Epithelial cell of prostate (primary cell): ENCODE measurements at places on chromosomes 2 and 18.

GRCh38 chr2:190308031-190308430, 11.6 kb downstream of the HIBCH start:
- DNase-seq: no peak

DNA sequence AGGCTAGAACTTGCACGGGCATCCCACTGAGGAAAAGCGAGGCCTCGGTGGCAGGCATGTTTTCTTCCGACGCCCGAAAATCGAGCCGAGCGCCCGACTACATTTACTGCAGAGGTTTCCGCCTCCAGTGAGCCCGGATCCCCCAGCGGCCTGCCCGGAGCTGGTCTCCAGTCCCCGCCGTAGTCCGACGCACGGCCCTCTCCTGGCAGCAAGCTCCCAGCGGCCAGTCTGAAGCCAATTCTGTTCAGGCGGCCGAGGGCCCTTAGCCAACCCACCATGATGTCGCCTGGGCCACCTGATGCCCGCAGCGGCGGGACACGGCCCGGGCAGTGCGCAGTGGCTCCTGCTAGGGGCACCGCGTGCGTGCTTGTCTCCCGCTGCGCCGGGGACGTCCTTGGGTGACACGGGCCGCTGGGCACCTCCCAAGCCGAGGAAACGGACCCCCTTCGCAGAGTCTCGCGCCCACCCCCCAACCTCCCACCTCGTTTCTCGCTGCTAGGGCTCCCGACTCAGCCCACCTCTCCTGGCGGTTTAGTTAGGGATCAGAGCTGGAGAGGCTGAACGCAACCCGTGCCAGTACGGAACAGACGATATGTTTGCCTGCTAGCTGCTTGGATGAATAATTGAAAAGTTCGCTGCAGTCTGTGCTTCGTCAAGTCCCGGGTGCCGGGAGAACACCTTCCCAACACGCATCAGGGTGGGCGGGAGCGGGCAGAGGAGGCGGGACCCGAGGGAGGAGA, 5.3 kb downstream of the ONECUT2 start:
- DNase-seq: no peak

DNA sequence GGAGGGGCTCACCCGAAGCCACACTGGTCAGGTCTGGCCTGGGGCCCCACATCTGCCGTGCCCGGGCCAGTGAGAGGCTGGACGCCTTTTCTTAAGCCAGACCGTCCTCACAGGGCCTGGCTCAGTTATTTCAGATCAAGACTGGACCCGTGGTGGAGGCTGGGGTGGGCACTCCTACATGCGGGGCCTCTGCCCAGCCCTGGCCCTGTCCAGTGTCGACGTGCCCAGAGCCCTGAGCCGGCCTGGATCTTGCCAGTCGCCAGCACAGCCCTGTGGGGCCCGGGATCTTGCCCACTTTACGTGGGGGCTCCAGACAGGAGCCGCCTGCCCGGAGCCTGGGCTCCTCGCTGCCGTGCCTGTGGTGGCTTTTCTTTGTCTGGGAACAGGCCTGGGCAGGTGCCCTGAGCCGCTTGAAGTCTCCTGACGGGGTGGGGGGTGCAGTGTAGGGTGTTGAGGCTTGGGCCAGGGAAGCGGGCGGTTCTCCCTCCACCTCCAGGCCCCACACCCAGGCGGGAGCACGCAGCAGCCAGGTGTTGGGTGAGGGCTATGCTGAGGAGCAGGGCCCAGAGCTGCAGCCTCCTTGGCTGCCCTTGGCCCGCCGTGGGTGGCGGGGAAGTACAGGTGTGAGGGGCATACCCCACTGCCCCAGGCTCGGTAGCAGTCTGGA, 6.0 kb downstream of the GPC1 start:
- DNase-seq: no peak

DNA sequence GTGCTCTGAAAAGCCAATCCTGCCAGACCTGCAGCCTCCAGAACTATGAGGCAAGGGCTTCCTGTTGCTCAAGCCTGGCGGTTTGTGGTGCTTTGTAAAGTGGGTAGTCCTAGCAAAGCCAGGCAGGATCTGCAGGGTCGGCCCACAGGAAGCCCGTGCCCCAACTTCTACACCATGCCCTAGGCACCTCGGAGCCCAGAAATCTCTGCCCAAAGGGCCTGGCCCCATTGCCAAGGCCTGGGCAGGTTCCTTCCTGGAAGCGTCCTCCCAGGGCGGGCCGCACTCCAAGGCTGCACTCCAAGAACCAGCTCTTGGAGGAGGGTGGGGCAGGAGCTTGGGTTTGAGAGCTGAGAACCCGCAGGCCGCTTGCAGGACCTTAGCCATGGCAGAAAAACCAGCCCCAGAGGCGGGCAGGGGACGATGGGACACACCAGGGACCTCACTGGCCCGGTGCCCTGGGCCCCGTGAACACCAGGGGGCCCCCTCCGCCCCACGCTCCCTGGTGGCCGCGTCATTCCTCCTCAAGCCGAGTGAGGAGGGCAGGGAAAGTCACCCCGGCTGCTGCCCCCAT, 37.2 kb upstream of the ID2 start:
- DNase-seq: no peak

DNA sequence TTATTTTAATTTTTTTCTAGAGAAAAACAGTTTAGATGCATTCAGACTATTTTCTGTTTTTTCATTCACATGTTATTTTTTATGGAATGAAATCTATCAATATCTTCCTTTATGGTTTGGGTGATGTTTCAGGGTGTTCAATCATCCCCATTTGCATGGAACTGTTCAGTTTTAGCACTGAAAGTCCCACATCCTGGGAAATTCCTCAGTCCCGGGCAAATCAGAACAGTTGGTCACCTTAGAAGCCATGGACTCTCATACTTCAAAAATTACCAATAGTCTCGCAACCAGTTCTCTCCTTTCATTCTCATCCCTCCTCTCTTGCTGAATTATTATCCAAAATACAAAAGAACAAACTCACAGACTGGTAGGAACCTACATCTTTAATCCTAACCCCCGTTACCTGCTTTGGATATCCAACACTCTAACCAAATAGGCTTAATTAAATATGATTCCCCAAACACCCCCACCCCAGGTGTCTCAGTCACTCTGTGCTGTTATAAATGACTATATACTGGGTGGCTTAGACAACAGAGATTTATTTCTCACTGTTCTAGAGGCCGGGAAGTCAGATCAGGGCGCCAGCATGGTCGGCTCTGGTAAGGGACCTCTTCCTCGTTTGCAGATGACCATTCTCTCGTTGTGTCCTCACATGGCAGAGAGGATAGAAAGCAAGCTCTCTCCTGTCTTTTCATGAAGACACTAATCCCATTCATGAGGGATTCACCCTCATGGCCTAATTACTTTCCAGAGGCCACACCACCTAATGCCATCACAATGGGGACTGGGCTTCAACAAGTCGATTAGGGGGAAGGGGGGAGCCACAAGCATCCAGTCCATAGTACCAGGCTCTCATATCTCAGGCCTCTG, 57.7 kb upstream of the SLC1A4 start:
- no peak for DNase-seq

DNA sequence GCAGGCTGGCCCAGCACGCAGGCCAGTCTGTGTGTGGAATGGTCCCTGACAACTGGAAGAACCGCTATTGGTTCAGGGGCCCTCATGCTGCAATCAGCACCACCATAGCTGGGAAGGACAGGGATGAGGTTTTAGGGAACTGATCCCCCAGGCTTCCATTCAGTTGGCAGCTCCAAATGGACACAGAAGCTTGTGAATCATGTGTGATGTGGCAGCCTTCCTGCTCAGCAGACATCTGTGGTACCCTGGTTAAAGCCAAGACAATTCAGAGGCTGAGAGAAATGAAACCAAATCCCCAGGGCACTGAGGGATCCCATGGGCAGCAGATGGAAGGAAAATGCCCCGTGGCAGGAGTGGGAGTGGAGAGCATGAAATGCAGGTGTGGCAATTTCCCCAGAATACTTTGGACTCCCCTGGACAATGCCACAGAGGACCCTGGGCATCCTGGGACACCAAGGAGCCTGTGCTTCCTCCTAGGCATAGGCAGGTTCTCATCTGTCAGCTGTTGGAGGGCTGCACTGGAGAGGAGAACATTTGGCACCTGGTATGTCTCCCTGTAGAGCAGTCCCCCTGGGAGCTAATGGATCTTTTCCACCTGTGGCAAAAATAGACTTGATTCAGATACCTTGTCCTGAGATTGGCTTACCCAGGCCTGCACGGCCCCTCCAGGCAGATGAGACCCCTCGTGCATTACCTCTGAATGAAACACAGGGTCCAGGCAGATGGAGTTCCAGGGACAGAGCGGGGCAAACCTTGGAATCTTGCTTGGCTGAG, 162.2 kb upstream of the BCL2L11 start:
- no peak for DNase-seq

GRCh38 chr18:55249550-55249949, 290.3 kb upstream of the CCDC68 start:
- DNase-seq: no peak

DNA sequence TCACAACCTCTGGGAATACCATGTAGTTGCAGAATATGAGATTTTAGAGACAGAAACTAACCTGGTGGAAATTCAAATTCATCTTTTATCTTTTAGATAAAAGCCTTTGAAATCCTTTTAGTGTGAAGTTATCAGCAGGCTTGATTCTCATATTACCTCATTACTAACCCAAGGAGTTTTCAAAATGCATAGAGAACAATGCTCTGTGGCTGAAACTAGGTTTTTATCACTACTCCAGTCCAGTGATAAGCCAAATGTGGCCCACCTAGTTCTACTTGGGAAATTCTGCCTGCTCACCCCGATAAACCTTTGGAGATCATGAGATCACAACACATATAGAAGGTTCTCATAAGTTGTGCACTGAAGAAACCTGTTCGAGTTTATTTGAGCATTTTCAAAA, 121.7 kb downstream of the MMADHC start:
- DNase-seq: no peak

GRCh38 chr2:8424997-8425900, 256.6 kb upstream of the ID2 start:
- no peak for DNase-seq

DNA sequence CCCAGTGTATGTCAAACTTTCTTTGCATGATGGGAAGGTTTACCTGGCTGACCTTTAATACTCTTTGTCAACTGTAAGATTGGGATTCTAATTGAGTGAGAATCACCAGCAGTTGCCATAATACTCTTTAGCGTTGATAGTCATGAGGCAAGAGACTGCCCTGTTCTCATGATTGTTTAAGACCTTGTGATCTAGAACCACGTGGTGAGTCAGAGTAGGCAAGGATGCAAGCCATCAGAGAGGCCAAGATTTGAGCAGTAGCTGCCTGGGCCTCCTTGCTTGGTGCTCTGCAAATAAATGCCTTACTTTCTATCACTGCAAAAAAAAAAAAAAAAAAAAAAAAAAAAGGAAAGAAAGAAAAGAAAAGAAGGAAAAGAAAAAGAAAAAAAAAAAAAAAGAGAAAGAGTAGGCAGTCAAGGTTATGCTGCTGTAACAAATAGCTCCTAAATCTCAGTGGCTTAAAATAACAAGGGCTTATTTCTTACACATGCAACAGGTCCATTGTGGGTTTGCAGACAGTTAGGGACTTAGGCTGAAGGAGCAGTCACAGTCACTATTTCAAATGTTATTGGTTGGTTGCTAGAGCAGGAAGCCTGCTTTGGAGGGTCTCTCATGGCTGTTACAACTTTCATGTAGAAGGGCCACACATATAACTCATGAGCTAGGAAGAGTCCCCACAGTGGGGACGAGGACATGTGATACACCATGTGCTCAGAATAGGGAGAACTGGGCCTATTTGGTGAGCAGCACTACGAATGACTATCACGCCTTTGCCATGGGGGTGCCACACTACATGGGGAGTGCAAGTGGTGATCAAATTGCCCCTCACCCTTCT, 21.7 kb downstream of the IL1R2 start:
- no peak for DNase-seq

DNA sequence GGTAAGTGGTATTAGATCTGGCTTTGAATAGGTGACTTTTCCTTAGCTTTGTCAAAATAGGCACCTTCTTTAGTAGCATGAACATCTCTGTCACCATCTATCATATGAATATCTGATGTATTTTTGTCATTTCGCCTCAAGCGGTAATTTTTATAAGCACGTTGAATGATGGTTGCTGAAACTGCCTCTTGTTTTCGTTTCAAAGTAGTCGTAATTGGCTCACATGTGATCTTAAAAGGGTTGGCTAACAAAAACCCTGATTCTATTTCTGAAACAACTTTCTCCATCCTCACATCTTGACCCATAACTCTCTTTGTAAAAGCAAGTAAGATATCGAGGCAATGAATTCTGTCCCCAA, 29.8 kb upstream of the SCN9A start:
- no peak for DNase-seq

GRCh38 chr2:121638333-121638732, 10.9 kb downstream of the CLASP1 start:
- DNase-seq: no peak

DNA sequence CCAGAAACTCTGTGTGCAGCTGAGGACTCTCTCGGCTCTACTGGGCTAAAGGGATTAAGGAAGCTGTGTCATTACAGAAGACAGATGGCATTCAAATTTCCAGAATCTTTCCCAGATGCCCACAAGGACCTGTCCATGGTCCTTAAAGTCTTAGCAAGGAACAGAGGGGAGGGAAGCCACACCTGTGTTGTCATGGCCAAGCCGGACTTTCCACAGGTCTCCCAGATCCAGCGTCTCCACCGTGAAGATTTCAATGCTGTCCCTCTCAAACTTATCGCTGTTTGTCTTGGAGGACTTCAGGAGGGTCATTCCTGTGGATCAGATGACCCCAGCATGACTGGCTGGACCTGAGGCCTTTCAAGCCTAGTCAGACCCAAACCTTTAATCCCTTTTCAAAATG, 114.5 kb downstream of the LOXHD1 start:
- DNase-seq: no peak

DNA sequence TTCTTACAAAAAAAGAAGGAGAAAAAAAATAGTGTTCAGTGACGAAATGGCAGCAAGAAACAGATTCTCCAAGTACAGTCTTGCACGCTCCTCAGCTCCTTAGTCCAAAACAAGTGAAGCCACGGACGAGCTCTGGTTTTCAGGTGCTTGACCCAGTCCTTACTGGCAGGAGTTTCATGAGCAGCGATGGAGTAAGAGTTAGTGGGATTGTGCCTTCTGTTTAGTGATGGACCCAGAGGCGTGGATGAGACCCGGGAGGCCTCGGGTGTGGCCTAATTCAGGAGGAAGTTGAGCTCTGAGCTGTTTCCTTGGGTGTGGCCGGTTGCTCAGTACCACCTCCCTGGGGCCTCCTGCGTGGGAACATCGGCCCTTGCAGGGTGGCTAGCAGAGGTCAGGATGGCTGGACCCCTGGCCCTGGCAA, 52.0 kb downstream of the KIF5C start:
- DNase-seq: no peak

DNA sequence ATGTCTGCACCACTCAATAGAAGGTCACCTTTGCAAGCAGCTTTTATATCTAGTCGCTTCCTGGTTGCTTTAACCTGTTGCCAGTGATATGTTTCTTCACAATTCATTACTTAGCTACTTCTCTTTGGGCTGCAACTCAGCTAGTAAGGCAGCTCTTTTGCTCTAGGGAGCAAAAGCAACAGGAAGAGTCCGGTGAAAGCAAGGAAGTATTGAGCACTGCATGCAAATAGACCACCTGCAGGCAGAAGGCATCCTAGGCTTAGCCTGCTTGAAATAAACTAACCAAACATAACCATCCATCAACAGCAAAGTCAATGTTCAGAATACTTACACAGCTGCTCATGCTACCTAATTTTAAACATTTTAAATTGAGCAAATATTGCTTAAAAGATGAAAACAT, 529.2 kb upstream of the LINC00305 start:
- DNase-seq: no peak
